ENCODE measurements at places on chromosomes 7 and 10.

GRCh38 chr10:34432589-34432988, 382.5 kb downstream of the PARD3 start:
- no peak for DNase-seq

DNA sequence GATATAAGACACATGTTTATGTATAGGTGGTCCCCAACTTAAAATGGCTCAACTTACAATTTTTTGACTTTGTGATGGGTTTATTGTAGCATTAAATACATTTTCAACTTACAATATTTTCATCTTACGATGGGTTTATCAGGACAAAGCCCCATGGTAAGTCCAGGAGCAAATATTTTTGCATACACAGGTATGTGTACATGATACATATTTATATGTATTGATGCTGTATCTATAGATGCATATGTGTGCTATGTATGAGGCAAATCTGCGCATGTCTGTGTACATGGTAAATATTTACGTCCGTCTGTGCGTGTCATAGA, 664 bp upstream of the UBE3C start:
- DNase-seq = no peak

DNA sequence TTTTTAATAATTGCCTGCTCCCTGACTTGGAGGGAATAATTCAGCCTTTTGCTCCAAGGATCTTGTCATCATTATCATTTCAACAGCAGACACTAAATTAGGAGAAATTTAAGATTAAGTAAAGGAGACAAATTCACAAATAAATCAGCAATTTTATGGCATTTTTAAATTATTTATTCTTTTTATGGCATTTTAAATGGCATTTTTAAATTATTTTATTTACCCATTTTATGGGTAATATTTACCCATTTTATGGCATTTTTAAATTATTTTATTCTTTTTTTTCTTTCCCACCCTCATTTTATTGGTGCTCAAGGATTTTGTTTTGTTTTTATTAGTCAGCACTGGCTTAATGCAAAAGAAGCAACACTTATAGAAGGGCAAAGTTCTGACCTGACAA, 1201.0 kb upstream of the SORCS1 start:
- no peak for DNase-seq

GRCh38 chr10:128541926-128542475, 415.8 kb upstream of the MKI67 start:
- no peak for DNase-seq

DNA sequence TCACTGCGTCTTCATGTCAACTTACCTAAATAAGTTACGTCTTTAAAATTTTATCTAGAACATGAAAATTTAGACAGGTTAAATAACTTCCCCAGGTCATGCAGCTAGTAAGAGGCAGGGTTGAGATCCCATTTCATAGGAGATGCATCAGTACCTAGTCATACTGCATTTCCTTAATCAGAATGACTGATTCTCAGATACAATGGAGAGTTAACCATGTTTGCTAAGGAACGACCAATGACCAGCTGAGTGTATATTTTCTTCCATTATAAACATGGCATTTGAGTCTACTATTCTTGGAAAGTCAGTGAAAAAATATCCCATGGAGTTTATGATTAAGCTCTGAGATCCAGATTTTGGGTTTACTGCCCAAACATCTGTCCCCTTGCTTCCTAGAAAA, 39.6 kb downstream of the ENTPD1 start:
- no peak for DNase-seq

GRCh38 chr7:22683379-22683778, 43.6 kb upstream of the IL6 start:
- DNase-seq = no peak

DNA sequence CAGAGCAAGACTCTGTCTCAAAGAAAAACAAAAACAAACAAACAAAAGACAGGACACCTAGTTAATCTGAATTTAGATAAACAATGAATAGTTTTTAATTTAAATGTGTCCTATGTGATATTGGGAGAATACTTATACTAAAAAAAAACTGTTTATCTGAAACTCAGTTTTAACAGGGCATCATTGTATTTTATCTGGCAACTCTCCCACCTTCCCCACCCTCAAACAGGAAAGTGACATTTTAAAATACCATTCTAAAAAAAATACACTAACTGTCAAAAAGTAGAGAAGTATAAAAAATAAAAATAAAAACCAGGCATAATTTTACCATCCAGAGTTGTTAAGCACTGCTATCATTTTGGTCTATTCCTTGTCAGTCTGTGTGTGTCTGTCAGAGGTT, 119.0 kb downstream of the RTKN2 start:
- no peak for DNase-seq

- DNase-seq = no peak
Observed at GRCh38 chr10:71774916-71775702, 1.8 kb upstream of the VSIR start.

GRCh38 chr7:75626954-75627353, 111.8 kb downstream of the HIP1 start:
- DNase-seq = no peak

- no peak for DNase-seq
Observed at GRCh38 chr10:117419921-117420320, 44.7 kb upstream of the PDZD8 start.

GRCh38 chr10:70508912-70509756, 30.6 kb downstream of the PALD1 start:
- DNase-seq = peak; percentile 70

DNA sequence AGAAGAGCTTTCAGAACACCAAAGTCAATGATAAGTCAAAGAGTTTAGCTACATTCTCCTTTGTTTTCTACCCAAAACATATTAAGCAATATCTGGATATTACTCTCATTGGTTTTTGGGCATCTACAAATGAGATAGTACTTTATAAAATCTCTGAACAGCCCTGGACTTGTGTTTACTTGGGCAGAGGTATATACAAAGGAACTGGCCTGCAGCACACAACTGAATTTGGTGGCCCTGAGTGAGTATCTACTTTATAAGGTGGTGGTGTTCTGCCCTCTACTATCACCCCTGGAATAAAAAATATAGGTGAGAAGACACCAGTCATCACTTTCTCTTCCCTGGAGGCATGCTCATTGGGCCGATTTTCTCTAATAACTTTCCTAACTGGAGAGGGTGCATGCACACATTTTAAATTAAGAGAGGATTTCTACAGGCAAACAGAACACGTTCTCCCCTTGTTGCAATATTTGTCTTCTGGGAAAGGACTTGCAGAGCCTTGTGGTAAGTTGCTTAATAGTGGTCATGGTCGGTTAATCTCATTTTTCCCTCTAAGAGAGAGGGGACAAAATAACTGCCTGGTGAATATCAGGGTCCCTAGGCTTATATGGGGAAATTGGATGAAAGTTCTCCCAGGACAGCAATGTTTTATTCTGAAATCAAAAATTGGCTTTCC, 41.1 kb downstream of the OTUD1 start:
- no peak for DNase-seq

GRCh38 chr7:127404286-127405072, 12.0 kb upstream of the ZNF800 start:
- no peak for DNase-seq

DNA sequence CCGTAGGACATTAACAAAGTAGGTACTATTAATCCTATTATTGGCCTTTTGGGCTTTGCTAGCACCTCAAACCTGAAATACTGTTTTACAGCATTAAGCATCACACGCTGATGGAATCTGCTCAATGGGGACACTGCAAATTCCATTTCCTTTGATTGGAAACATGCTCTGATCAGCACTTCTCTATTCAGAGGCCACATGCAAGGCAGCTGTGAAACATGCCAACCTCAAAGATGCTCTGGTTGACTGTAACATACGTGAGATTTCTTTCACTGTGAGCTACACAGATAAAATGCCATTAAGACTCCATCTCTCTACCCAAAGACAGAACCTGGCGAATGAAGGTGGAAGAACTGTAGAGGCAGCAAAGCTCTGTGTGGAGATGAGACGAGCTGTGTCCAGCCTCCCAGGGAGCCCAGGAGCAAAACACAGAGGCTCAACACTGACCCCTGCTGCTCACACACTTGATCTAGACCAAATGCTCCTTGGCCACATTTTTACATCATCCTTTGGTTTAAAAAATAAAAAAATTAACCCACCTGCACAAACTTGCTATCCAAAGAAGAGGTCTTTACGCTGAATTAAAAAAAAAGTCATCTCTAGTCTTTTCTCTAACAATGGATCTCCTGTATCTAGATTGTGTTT, 8.0 kb downstream of the RSU1 start:
- DNase-seq = peak; percentile 17
